ENCODE measurements at places on chromosomes 2 and 18.

DNA sequence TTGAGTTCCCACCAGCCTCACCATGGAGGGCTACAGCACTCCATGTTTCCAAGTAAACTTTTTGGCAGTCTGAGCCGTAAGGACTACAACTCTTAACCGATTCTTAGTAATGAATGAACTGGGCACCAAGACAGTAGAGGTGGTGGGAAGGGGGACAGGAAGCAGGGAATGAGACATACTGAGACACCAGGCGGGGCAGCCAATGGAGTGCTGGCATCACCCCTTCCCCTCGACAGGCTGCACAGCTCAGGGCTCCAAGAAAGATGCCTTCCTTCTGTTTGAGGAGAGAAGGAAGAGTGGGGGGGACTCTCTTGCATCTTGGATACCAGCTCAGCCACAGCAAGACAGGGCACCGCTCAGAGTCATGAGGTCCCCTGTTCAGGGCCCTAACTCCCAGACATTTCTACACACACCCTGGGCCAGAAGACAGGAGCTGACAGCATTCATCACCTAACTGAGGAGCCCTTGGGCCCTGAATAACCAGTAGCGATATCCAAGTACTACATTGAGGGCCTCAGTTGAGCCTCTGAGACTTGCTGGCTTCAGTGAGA is 45.2 kb downstream of the USP34 start:
- no peak for DNase-seq

DNA sequence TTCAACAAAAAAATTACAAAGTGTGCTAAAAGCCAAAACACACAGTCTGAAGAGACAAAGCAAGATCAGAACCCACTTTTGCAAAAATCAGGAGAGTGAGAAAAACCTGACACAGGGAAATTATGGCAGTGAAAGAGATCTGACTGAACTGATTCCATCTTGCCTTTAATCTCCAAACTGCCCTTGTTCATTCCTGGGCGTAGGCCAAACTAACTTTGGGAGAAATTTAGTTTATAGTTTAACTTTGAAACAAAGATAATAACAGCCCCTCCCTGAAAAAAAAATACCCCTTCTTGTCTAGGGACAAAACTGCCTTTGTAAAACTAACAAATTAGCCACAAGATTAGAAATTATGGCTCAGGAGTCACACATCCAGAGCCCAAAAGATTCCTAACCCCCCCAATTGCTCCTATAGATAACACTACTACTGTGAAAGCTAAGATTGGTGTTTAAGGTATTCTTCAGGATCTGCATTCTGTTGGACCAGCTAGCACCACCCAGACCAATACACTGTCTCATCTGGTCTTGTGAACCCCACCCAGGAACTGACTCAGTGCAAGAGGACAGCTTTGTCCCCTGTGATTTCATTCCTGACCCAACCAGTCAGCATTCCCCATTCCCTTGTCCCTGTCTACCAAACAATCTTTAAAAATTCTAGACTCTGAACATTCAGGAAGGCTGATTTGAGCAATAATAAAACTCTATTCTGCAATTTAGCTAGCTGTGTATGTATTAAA is 226.1 kb upstream of the SH3BP4 start:
- no peak for DNase-seq

DNA sequence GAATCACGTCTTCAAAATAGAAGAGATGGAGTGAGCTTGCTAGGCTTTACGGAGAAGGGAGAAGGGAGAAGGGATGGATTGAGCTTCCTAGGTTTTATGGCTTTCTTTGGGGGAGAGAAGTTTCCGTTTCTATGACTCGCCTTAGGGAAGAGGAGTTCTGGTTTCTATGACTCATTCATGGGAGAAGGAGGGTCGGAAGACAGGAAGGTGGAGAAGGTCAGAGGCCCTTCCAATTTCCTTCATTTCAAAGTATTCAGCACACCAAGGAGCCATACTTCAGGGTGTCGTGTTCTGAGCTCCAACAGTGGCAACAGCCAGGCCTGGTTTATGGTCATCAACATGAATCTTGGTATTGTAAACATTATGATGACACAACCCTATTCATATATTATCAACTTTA is 284.7 kb upstream of the VWC2L start:
- no peak for DNase-seq

DNA sequence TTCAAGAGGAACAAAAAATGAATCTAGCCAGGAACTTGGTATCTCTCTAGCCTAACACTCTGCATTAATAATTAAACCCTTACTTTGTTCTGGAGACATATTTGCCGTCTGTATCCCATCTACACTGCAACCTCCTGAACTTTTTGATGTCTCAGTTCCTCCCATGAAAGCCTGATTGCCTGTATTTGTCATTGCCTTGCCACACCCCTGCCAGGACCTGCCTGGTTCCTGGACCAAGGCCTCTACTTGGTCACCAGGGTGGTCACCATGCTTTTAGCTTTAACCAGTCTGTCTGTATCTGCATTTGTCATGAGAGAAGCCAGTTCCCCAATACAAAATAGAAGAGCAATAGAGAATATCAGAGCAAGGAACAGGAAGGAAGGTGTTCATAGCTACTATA is 58.8 kb upstream of the NOL4 start:
- no peak for DNase-seq

DNA sequence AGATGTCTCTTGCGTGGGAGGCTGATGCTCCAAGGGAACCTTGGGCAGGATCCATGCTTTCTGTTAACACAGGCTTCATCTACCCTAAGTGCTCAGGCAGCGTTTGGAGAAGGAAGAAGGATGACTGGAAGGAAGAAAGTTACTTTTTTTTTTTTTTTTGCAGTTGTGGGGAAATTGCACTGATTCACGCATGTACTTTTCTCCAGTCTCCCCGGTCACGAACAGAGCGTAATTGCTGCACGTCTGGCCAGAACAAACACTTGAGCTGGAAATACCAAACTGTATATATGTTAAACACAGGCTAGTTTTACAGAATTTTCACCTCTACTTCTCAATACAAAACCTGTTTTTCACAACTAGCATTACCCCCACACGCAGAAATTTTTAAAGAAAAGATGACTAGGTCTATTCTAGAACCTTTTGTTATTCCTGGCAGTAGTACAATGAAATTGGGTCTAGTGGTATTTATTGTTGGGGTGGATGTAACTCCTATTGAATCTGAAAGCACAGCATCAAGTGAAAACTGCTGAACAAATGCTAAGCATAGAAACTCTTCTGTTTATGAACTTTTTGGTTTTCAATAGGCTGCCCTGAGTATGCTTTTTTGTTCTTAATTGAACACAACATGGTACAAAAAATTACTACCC is 9.3 kb upstream of the SCYGR5 start:
- DNase-seq, result no peak

GRCh38 chr2:234816491-234816890 is 135.3 kb upstream of the SH3BP4 start:
- no peak for DNase-seq

DNA sequence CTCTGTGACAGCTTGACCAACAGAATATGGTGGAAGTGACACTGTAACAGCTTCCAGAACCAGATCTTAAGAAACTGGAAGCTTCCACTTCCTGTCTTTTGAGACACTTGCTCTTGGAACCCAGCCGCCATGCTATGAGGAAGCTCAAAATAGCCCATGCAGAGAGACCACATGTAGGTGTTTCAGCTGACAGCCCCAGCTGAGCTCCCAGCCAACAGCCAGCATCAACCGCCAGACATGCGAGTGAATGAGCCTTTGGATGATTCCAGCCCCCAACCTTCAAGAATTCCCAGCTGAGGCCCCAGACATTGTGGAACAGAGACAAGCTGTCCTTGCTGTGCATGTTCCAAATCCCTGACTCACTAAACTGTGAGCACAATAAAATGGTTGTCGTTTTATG is 27.9 kb downstream of the ACVR1 start:
- no peak for DNase-seq

- no peak for DNase-seq
Measured at GRCh38 chr2:172260336-172260735, 157.6 kb upstream of the DLX2 start.

DNA sequence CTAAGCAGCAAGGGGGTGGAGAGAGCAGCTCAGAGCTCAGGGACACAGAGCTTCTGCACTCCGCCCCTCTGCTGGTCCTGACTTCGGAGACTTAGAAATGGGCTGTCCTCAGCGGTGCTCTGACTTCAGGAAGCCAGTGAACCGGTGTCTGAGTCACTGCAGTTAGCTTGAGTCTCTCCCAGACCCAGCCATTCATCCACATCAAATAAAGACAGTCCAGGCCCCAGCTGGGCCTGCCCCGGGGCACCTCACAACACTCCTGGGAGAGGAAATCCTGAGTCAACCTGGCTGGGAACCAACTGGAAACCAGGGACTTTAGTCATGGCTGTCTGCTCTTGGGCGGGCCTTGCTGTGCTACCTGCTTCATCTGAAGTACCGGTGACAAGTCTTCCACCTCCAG is 5.4 kb upstream of the ITGB6 start:
- no peak for DNase-seq

GRCh38 chr2:98580656-98581284 is 27.5 kb downstream of the COA5 start:
- no peak for DNase-seq

DNA sequence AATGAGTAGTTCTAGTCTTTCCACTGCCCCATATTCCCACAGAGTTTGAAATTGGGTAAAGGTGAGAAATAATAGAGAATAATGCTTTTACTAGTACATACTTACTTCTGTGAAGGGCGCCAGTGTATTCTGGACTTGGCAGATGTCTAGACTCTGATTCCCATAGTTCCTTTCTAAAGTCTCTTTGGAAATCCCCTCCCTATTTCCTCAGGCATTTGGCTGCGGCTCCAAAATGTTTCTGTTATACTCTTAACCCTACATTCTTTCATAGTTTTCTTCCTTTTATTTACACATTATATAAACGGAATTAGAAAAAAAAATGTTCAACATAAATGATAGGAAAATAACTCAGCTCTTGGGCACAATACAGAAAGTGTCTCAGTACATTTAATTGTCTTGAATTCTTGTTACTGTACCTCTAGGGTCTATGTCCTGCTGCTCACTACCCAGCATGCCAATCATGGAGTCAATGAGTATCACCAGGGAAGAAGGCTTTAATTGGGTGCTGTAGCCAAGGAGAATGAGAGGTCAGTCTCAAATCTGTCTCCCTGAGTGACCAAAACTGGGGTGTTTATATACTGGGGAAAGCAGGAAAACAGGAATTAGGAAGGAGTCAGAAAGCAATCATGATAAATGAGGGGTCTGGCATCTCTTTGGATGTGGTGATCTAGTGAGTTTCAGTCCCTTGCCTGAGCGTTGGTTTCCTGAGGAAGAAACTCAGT is 147.8 kb upstream of the MMADHC start:
- no peak for DNase-seq

GRCh38 chr2:10406016-10406415 is 42.1 kb downstream of the ODC1 start:
- DNase-seq, result no peak

DNA sequence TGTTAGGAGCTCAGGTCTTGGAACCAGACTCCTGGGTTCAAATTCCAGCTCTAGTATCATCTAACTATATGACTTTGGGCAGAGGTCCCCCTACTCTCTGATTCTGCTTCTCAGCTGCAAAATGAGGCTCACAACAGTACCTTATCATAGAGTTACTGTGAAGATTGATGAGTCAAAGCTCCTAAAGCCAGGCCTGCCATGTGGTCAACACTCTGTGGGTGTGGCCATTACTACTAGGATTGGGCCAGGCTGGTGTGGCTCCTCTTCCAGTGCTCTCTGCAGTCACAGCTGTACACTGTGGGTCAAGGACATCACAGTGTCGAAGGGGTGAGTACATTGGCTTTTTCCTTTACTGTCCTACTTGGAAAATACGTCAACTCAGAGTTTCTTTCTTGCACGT is 22.6 kb downstream of the CAPN13 start:
- DNase-seq, result no peak

- no peak for DNase-seq
Measured at GRCh38 chr18:22637787-22638186, 220.1 kb upstream of the CTAGE1 start.

DNA sequence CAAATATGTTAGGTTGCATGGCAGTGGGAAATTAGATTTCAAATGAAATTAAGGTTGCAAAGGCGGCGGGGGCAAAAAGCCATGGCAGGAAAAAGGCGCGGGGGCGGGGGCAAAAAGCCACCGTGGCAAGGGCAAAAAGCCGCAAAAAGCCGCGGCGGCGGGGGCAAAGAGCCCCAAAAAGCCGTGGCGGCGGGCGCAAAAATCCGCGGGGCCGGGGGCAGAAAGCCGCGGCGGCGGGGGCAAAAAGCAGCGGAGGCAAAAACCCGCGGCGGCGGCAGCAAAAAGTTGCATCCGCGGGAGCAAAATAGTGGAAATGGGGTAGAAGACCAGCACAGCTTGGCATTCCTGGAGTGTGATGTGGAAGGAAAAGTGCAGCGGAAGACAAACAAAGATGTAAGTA is 417.1 kb downstream of the ANKRD30B start:
- DNase-seq, result no peak

DNA sequence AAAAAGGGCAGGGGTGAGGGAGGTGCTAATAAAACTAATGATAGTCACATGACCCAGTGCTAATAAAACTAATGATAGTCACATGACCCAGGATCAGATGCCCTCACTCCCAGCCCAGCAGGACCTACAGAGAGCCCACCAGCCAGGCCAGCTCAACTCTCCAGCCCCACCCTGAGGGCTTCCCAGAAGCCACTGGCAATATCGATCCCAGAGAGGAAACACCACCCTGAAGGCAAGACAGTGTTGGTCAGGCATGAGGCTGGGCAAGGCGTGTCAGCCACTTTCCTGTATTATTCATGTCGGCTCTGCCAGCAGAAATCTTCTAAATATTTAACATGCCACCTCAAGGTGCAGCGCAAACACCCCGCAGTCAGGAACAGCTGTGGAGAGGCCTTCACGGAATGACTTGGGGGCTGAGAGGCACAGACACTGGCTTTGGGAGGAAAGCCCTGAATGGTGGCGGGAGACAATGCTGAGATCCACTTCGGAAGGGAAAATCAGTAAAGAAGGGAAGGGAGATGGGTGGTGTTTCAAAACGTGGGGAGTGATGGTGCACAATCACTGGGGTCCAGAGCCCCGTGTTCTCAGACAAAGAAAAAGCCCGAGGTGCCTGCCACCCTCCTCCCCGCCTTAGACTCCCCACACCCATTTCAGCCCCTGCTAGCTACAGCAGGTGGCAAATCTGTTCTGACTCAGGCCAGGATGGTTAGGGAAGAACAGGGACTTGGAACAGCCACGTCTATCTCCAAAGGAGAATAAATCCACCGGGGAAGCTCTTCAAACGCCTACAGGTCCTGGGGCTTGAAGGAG is 1.4 kb downstream of the REEP1 start:
- no peak for DNase-seq

DNA sequence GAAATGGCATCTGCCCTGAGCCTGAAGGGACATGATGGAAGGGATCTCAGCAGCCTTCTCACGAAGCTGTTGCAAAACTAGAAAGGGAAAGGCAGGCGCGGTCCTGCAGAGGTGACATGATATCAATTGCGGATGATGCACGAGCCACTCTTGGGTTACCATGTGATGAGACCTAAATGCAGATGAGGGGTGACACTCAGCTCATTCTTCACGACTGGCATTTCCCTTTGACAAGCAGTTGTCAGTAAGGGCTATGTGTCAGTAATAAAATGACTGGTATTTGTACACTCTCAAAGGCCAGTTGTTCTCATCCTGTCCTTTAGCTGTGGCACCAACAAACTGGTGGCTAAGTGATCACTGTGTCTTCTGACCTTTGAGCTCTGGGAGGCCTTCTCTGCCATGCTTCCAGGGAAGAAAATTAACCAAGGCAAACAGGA is 273.6 kb downstream of the ETAA1 start:
- no peak for DNase-seq

All from NCI-H2029 treated with DMSO at 0.1 percent for 48 hours (cell line).